ENCODE measurements at places on chromosomes 4 and X. TPM values are rescaled to one million over a fixed set of nuclear protein-coding genes. Genes with fewer than 3 reads are reported as not detected.

The CFAP99 gene
- total RNA-seq: not detected

The SAT1 gene
- 1,194 TPM for total RNA-seq

The PHOX2B gene
- total RNA-seq: not detected

The ARSJ gene
- 24.3 TPM for total RNA-seq

The ASIC5 gene
- total RNA-seq: not detected

The ACSL4 gene
- 54.4 TPM for total RNA-seq

The MAGEA2 gene
- total RNA-seq: not detected

The INPP4B gene
- total RNA-seq: 12.4 TPM

The MAOA gene
- total RNA-seq: 65.2 TPM

The MAGEB4 gene
- not detected for total RNA-seq

The NXF2B gene
- total RNA-seq: not detected

The ASB9 gene
- total RNA-seq: 2.6 TPM

The MAGIX gene
- total RNA-seq: 1.7 TPM

The NKX6-1 gene
- not detected for total RNA-seq

The DRP2 gene
- 0.09 TPM for total RNA-seq

The NRK gene
- total RNA-seq: 0.35 TPM

The ADAMTS3 gene
- 0.42 TPM for total RNA-seq

The SMC1A gene
- total RNA-seq: 44.8 TPM

The RAB33A gene
- not detected for total RNA-seq

The TCEAL5 gene
- not detected for total RNA-seq

All from airway epithelial cell (primary cell).